HEK293T (cell line): ENCODE measurements at places on chromosomes 3 and 15.

DNA sequence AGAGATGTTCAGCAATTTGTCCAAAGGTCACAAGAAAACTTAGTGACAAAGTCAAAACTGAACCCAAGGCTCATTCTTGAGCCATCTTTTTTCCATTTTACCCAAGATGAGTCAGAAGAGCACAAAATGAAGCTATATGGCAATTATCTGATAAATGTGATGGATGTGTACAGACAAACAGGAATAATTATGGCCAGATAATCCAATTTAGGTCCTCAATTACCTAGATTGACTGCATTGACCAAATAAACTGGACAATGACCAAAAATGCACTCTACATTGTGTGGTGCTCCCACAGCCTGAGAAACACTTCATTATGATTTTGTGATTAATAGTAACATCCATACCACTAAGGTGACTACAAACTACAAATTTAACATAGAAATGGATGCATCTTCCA lies 1105.8 kb downstream of the IGSF11 start:
- no peak for DNase-seq

DNA sequence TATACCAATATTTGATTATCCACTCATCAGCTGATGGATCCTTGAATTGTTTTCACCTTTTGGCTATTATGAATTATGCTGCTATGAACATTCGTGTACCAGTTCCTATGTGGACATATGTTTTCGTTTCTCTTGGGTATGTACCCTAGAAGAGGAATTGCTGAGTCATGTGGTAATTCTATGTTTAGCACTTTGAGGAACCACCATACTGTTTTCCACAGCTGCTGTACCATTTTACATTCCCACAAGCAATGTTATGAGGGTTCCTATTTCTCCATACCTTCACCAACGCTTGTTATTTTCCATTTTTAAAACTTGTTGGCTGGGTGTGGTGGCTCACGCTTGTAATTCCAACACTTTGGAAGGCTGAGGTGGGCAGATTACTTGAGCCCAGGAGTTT lies 62.9 kb downstream of the RPLP1 start:
- no peak for DNase-seq

GRCh38 chr3:34727700-34728099 lies 911.6 kb upstream of the ARPP21 start:
- DNase-seq = no peak

- DNase-seq = no peak
Measured at GRCh38 chr3:129352650-129353588, 74.2 kb downstream of the HMCES start.

GRCh38 chr3:141441381-141442364 lies 45.2 kb upstream of the RASA2 start:
- peak; percentile 78 for DNase-seq

DNA sequence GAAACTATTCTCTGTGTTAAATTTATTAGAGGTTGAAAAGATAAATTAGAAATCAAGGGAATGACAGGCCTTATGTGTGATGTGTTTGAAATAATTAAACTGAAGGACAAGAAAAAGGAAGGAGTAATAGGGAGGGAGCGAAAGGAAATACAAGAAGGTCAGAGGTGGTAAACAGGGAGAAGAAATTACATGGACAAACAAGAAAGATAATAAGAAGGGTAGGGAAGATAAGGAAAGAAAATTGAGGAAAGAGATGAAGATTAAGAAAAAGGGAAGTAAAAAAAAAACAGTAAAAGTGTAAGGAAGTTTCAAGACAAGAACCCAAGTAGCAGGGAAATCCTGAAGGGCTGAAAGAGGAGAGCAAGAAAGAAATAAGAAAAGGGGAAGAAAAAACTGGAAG lies 26.2 kb upstream of the ANXA2 start:
- no peak for DNase-seq

DNA sequence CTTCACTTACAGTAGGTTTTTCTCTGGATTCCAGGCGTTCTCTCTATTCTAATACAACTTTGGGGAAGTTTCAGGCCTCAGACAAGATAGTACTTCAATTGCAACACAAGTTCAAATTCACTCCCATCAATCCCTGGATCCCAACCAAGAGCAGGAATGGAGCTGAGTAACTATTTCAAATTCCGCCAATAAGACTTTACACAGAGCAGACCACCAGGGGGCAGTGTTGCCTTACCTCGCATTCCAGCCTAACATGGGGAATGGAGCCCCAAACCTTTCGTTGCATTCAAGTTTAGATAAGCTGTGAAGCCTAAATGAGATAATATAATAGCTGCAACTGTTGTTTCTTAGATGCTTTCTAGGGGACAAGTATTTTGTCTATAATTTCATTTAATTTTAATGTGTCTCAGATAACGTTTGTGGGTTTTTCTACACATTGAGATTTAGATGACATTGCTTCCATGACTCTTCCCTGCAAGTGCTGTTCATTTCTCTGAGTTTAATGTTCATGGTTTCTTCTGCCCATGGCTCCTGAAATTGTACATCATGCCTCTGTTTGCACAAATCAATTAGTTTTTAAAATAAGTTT lies 186.7 kb downstream of the NSUN3 start:
- peak; percentile 71 for DNase-seq

DNA sequence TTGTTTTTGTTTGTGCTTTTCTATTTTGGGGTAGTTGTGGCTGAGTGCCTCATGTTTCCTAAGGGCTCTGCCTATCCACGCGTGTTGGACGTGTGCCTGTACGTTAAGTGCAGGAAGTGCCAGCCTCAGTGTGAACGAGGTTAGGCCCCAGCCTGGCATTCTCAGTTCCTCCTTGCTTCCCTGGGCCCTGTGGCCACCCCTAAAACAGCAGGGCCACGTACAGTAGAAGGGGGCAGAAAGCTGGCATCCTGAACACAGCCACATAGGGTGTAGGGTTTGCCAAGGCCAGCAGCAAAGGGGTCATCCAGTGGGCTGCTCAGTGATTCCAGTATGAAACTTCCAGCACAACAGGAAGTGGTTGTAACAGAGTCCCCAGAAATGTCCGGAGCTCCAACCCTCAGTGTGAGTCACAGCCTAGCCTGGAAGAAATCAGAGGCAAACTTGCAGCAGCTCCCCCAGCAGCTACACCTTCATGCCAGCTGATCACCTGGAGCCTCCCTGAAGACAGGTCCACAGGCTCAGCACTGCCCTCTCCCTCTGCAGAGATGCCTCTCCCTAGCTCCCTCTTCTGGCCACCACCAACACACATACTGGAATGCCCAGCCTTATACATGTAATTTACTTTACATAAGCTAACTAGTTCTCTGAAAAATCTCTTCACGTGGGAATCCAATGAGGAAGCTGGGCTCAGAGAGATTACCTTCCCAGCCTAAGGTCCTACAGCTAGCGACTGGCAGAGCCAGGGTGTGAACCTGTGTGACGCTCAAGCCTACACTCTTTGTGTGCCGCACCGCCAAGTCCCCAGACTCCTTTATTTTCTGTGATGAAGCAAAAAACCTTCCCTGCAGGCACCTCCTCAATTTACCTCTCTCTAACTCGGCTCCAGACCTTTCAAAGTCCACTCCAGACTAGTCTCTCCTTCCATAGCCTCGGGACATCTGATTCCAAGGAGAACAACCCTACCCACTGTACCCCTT lies 26.6 kb downstream of the ILDR1 start:
- peak; percentile 67 for DNase-seq

- no peak for DNase-seq
Measured at GRCh38 chr3:194691481-194692283, 6.0 kb downstream of the FAM43A start.

GRCh38 chr3:150402217-150402616 lies 5.9 kb upstream of the TSC22D2 start:
- DNase-seq = no peak

DNA sequence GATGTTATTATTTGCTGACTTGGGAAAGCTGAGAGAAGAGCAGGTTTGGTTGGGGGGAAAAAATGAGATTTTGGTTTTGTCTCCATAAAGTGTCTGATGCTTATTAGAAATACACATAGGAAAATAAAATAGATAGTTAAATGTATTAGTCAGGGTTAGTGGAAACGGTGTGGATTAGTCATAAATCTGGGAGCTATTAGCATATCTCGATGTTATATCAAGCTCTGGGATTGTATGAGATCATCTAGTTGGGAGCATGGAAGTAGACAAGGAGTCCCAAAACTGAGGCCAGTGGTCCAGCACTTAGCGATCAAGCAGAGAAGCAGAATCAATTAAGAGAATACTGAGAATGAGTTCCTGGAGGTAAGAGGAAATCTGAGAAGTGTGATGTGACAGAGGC lies 845.5 kb downstream of the ROBO2 start:
- no peak for DNase-seq

DNA sequence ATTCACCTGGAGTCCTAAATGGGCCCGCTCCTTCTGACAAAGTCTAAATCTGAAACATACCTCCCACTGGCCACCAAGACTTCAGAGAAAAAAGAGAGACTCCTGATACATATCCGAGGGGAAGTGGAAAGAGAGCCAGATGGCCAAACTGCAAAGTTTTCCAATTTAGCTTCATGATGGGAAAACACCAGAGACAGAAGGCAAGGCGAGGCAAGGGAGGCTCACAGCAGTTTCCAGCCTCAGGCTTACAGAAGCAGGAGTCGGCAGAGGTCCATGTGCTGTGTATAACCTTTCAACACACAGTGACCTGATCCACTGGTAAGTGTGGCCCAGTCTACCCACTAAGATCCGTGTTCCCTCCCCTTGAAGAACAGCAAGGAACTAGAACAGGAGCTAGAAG lies 29.9 kb upstream of the PDE8A start:
- no peak for DNase-seq

- DNase-seq = no peak
Measured at GRCh38 chr3:20421-20820, 176.1 kb upstream of the CHL1 start.

DNA sequence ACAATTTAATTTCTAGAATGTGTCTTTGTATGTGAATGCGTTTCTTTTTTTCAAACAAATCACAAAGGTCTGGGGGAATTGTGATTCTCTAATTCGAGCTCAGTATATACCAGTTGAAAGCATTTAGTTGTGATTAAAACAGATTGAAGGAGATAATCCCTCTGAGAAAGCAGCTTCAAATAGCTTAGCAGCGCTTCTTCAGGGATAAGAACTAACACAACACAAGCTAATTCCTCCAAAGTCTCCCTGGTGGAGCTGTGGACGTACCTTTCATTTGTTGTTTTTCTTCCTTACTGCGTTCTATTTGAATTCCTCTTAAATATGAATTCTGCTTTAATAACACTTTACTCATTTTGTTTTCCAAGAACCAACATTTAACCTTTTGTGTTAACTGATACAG lies 286.7 kb downstream of the ROBO2 start:
- no peak for DNase-seq

- DNase-seq = no peak
Measured at GRCh38 chr3:150274372-150274771, 133.7 kb upstream of the TSC22D2 start.

DNA sequence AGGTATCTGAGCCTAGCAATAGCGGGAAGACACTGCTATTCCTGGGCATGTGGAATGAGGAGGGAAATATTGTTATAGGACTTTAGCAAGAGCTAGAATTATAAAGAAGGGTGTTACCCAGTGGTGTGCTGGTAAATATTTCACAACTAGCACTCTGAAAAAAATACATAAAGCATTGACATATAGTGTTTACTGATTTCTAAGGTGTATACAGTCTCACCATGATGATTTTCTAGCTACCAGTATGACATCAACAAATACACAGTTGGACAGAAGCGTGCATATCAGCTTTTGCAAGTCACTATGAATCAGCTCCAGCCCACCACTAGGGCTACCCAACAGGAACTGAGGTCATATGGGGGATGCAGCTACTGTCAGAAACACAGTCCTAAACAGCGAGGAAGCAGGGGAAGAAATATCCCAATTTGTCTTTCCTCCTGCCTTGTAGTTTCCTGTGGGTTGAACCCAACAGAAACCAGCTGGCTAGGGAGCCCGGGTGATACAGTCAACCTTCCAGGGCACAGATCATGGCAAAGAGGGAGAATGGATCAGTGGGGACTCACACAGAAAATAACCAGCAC lies 39.6 kb downstream of the HGD start:
- no peak for DNase-seq

- DNase-seq = no peak
Measured at GRCh38 chr15:55552926-55553325, 35.2 kb downstream of the PYGO1 start.

- no peak for DNase-seq
Measured at GRCh38 chr3:197216169-197216860, 82.1 kb downstream of the DLG1 start.

DNA sequence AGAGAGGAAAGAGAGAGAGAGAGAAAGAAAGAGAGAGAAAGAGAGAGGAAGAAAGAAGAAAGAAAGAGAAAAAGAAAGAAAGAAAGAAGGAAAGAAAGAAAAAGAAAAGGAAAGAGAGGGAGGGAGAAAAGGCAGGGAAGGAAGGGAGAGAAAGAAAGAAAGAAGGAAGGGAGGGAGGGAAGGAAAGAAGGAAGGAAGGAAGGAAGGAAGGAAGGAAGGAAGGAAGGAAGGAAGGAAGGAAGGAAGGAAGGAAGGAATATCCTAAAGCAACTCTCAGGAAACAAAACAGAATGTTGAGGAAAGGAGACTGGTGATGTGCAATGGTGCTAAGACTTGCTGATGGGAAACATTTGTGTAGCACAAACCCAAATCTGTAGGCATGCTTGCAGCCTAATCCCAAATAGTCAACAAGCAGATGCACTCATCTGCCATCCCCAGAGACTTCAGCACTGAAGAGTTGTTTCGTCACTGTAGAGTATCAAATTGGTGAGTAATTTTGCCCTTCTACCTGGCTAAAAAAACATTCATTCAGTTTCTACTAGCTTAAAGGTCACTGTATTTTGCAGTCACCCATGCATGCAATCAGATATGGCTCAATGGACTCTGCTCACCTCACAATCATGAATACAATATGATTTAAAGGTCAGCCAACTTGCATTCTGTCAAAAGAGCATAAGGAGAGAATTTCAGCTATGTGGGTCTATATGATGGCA lies 480.3 kb downstream of the FGF12 start:
- DNase-seq = no peak

DNA sequence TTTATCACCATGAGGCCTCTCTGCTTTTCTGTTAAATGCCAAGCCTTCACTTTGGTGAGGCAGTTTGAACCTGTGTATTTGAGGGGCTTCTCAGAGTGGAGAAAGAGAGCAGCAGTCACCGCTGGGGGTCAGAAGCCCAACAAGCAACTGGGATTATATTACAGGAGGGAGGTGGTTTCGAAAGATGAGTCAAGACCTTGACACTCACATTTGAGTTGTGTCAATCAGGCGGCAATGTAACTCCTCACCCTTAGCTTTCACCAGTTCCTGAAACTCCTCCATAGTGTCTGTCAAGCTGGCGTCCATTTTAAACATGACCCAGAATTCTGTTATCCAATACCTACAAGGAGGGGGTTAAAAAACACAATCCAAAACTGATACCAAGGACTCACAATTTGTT lies 46.5 kb downstream of the RASGRP1 start:
- no peak for DNase-seq

DNA sequence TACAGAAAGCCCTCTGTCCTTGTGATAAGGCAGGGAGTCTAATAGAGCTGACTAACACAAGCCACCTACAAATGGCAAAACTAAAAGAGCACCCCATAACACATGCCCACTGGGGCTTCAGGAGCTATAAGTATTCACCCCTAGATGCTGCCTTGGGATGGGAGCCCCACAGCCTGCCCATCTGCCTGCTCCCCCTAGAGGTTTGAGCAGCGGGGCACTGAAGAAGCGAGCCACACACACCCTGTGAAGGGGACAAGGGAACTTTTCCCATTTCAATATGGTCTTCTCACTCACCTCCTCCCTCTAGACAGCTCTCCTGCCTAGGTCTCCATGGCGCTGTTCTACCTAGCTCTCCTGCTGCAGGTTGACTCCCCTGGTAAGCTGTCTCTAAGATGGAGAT lies 261.0 kb downstream of the SHQ1 start:
- DNase-seq = no peak

GRCh38 chr15:68400066-68400456 lies 31.9 kb downstream of the ITGA11 start:
- DNase-seq = no peak

GRCh38 chr3:120848503-120848902 lies 59.5 kb upstream of the STXBP5L start:
- no peak for DNase-seq
